ENCODE measurements at places on chromosomes 3 and 15. TPM values are rescaled to one million over a fixed set of nuclear protein-coding genes. Genes with fewer than 3 reads are reported as not detected.

DNA sequence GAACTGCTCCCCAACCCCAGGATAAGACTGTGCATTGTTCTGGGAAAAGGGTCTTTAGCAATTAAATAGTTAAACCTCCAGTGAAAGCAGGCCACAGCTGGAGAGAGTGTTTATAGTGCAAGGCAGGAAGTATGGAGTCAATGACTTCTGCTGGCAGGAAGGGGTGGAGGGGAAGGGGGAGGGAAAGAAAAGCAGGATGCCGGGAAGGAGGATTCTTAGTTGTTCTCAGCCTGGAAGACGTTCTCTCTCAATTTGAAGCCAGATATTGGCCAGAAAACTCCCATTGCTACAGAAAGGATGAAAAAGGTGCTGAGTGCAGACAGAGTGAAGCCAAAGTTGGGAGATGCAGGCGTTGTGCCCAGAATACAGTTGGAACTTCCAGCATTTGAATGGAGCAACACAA is 35.7 kb upstream of the ACTL6A start:
- DNase-seq = peak; percentile 77
- no peaks in the 10 kb centered on the region for H3K36me3 ChIP-seq
- H3K27ac ChIP-seq = peak overlapping the region; percentile 84
- H3K4me3 ChIP-seq = peak overlapping the region; percentile 65

Gene NRROS
- not detected for total RNA-seq

DNA sequence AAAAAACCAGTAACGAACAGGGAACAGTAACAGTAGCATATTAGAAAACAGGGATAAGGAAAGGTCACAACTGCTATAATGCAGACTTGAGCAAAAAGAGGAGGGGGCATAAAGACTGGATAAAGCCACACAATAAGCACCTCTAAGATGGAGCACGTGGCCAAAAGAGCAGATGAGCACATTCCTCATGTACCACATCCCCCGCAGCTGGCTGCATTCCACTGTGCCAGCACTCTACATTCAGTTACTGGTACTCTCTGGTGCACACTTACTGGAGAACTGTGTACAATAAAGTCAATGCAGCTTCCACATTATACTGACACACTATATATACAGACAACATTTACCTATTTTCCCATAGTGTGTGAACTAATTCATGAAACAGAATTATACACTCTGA is 64.7 kb downstream of the UBE3A start:
- H3K27ac ChIP-seq = no peak overlapping the region
- peaks cover 32% of the 10 kb centered on the region for H3K4me1 ChIP-seq
- DNase-seq = no peak
- H3K36me3 ChIP-seq = peaks cover 35% of the 10 kb centered on the region
- H3K27me3 ChIP-seq = no peaks in the 10 kb centered on the region
- H3K4me3 ChIP-seq = no peak overlapping the region

DNA sequence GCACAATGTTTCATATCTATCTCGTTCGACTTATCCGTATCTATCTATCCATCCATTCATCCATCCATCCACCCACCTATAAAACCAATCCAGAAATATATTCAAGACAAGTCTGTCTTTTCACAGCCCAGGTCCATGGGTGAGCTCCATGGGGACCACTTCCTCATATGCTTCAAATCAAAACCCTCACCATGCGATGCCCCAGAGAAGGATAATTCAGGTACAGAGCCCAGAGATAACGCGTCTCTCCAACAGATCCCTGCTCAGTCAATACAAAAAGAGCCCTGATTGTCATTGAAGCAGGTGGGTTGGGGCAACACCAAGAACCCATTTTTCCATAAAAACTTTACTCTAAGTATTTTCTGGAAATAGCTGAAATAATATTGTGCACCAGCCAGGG is 47.2 kb downstream of the PCSK6 start:
- no peak overlapping the region for H3K4me3 ChIP-seq
- DNase-seq = no peak
- H3K4me1 ChIP-seq = peaks cover 35% of the 10 kb centered on the region
- H3K36me3 ChIP-seq = no peaks in the 10 kb centered on the region

DNA sequence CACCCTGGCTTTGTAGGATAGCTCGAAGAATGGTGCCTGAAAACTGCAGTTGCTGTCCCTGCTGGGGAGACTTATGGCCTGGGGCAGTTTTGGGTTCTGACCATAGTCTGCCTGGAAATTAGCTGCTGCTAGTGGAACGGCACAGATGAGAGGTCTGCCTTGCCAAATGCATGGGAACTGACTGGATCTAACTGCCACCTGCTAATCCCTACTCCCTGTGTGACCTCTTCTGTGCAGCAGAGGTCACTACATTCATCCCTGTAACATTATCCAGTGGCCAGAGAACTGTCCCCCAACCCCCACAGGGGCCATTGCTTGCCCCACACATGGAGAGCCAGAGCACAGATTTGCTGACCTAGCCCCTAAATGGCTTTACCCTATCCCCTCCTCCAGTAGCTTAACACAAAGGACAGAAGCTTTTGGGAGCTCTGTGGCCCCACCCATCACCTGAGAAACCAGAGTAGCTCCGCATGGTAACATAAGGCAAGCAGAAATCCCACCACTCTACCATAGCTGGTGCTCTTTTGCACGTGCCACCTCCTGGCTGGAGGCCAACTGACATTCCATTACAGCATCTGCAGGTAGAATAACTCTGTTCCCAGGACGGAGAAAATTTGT is 840.0 kb downstream of the EPHA3 start:
- no peak for DNase-seq
- H3K4me3 ChIP-seq = no peak overlapping the region
- no peaks in the 10 kb centered on the region for H3K4me1 ChIP-seq
- H3K27me3 ChIP-seq = no peaks in the 10 kb centered on the region
- H3K36me3 ChIP-seq = no peaks in the 10 kb centered on the region
- no peak overlapping the region for H3K27ac ChIP-seq

Gene SERINC4
- total RNA-seq = not detected

DNA sequence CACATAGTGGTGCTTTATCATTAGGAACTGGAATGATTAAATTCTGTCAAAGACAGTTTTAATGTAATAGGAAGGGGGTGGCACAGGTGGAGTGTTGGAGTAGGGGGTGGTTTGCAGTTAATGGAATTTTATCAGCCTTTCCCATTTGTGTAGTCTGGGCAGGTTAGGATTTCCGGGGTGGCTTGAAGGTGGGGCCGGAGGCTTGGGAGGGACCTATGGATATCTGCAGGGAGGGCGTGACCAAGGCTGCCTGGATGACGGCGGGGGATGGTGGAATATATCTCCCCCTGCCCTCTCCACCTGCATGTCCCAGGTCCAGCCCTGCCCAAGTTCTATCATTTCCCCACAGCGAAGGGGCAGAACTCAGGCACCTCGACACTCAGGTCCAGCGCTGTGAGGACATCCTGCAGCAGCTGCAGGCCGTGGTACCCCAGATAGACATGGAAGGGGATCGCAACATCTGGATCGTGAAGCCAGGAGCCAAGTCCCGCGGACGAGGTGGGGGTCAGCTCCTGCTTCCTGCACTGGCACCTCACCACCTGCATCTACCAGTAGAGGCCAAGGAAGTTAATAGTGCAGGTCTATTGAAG is 15.5 kb downstream of the TTLL3 start:
- no peaks in the 10 kb centered on the region for H3K27me3 ChIP-seq
- no peaks in the 10 kb centered on the region for H3K4me1 ChIP-seq
- no peak overlapping the region for H3K4me3 ChIP-seq
- peaks cover 7% of the 10 kb centered on the region for H3K36me3 ChIP-seq
- no peak overlapping the region for H3K27ac ChIP-seq

Gene P2RY1
- 0.22 TPM for total RNA-seq

DNA sequence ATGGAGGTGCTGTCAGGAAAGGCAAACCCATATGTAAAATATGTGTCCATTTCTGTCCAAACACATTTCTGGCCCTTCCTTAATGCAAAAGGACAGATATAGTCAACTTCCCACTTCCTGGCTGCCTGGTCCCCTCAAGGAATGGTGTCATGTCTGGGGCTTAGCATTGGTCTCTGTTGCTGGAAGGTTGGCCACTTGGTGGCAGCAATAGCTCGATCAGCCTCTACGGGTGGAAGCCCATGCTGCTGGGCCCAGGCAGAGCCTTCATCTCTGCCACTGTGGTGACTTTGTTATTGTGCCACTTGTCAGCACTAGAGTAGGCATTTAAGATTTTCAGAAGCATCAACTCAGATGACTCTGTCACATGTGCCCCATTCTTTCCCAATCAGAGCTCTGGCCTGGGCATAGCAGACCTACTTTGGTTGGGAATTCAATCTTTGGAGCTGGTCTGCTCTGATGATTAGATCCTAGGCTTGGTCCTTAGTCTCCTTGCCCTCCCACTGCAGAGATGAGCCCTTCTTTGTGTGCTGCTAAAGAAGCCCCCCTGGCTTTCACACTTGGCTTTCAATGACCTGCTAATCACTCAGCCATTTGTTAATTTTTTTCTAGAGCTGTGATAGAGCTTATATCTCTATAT is 51.0 kb upstream of the SPSB4 start:
- no peaks in the 10 kb centered on the region for H3K4me1 ChIP-seq
- no peak overlapping the region for H3K4me3 ChIP-seq
- no peaks in the 10 kb centered on the region for H3K36me3 ChIP-seq
- no peak overlapping the region for H3K27ac ChIP-seq

GRCh38 chr3:173865900-173866498 is 468.5 kb downstream of the NLGN1 start:
- no peak overlapping the region for H3K4me3 ChIP-seq
- H3K36me3 ChIP-seq = no peaks in the 10 kb centered on the region
- no peak overlapping the region for H3K27ac ChIP-seq
- no peaks in the 10 kb centered on the region for H3K4me1 ChIP-seq

DNA sequence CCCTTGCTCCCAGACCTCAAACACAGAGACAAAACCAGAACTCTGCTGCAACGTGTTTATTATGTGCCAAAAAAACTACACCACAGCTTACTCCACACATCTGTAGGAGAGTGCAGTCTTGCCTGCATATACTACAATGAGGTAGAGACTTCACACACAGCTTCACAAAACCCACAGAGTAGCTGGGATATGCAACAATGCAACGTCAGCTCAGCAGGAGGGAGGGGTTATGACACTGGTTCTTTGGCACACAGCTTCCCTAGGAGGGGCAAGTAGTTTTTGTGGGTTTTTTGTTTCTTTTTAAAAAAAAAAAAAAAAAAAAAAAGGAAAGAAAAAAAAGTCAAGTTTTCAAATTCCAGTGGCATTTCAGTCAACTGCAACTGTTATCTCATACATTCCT is 2.9 kb upstream of the RPS17 start:
- no peak overlapping the region for H3K4me3 ChIP-seq
- H3K36me3 ChIP-seq = peaks cover 7% of the 10 kb centered on the region
- peak; percentile 77 for DNase-seq
- peaks cover 14% of the 10 kb centered on the region for H3K4me1 ChIP-seq

GRCh38 chr15:48119277-48119676 is 1.5 kb upstream of the SLC24A5 start:
- no peaks in the 10 kb centered on the region for H3K4me1 ChIP-seq
- H3K4me3 ChIP-seq = no peak overlapping the region
- H3K36me3 ChIP-seq = no peaks in the 10 kb centered on the region

DNA sequence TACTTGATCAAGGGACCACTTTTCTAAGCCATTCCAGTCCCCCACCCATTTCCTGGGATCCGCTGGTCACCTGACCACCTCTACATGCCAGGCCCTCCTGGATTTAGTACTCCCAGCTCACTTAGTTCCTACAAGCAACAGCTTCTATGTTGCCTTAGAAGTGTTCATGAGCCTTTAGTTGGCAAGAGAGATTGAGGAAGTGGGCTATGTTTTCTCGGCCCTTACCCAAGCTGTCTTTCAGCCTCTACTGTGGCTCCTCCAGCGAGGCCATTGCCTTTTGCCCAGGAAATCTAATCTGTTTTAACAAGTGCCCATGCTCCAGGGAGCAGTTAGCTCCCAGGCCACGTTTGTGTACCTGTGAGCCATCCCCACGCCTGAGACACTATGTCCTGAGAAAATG is 4.5 kb upstream of the PRKAR2A start:
- H3K4me1 ChIP-seq = 0 out of 2 replicates have a peak, but pooled peaks cover 4% of the 10 kb centered on the region
- H3K4me3 ChIP-seq = no peak overlapping the region
- H3K27ac ChIP-seq = no peak overlapping the region
- no peaks in the 10 kb centered on the region for H3K27me3 ChIP-seq
- DNase-seq = no peak
- no peaks in the 10 kb centered on the region for H3K36me3 ChIP-seq

DNA sequence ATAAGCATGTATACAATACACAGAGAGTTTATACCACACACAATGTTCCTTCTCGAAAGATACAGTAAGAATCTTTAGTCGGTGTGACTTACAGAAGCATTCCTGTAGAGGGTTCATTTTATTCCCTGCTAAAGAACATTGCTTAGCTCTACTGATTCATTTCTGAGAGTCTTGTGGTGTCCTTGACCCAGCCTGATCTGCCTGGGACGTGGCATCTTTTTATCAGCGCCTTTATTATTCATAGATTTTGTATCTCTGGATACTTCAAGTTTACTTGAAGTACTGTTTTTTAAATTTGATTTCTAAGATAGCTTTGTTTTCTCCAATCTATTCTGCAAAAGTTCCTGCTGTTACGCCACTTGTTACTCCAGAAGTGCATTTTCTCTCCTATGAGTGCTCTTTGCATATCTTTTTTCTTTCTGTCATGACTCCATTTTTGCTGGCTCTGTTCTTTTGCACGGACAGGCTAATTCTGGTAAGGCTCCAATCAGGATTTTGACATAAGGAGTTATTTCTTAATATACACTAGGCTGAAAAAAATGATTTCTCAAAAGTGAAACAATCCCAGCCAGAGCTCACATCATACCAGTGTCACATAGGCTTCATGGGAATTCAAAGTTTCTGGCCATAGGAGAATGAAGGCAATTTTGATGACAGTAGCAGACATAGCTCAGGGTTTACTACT is 114.5 kb upstream of the TNIK start:
- no peaks in the 10 kb centered on the region for H3K4me1 ChIP-seq
- H3K36me3 ChIP-seq = no peaks in the 10 kb centered on the region
- H3K27me3 ChIP-seq = peaks cover 7% of the 10 kb centered on the region

GRCh38 chr15:67521783-67522568 is 1.0 kb downstream of the C15orf61 start:
- DNase-seq = peak; percentile 86
- no peaks in the 10 kb centered on the region for H3K27me3 ChIP-seq
- H3K4me3 ChIP-seq = peak overlapping the region; percentile 97

DNA sequence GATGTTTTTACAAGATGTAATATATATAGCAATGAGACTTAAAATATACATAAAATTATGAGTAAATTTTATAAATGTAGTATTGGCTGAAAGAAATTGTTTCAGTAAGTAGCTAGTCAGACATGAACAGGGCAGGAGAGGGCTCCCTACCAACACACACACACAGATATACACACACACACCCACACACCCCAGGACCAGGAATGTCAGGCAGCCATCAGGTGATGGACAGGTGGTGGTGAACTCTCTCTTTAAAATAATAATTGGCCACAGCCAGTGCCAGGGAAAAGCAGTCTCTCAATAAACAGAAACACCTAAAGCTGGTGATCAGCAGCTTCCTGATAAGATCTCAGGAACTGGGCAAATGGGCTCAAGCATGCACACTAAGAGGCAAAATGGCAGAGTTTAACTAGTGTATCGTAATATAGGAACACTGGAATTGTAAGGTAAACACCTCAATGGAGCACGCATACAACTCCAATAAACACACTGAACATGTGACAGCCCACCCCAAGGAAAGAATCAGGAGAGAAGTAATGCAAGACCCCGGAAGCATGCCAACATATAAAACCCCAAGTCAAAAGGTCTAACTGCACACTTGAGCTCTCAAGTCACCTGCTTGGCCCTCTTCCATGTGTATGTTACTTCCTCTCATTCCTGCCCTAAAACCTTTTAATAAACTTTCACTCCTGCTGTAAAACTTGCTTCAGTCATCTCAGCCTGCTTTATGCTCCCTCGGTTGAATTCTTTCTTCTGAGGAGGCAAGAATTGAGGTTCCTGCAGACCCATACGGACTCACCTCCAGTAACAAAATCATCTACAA is 1034.1 kb upstream of the SEMA6D start:
- no peak for DNase-seq
- H3K27ac ChIP-seq = no peak overlapping the region
- no peaks in the 10 kb centered on the region for H3K36me3 ChIP-seq
- no peaks in the 10 kb centered on the region for H3K27me3 ChIP-seq
- H3K4me3 ChIP-seq = no peak overlapping the region
